Uterus (tissue), 4 donors: ENCODE measurements at places on chromosomes 7 and 10. TPM values are rescaled to one million over a fixed set of nuclear protein-coding genes. Genes with fewer than 3 reads are reported as not detected.

BICC1 gene
- total RNA-seq: 19.1 TPM

DNA sequence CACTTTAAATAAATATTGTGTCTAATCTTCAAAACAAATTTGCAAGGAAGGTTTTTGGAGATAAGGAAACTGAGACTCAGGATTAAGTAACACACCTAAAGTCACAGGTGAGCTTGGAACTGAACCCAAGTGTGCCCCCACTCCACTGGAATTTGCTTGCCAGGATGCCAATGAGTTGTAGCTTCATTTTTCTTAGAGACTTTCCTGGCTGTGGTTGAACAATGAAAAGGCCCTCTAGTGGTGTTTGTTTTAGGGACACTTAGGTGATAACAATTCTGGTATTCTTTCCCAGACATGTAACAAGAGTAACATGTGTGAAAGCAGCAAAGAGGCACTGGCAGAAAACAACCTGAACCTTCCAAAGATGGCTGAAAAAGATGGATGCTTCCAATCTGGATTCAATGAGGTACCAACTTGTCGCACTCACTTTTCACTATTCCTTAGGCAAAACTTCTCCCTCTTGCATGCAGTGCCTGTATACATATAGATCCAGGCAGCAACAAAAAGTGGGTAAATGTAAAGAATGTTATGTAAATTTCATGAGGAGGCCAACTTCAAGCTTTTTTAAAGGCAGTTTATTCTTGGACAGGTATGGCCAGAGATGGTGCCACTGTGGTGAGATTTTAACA lies 1.5 kb downstream of the IL6 start:
- DNase-seq: no peak
- no peaks in the 10 kb centered on the region for H3K4me1 ChIP-seq

DNA sequence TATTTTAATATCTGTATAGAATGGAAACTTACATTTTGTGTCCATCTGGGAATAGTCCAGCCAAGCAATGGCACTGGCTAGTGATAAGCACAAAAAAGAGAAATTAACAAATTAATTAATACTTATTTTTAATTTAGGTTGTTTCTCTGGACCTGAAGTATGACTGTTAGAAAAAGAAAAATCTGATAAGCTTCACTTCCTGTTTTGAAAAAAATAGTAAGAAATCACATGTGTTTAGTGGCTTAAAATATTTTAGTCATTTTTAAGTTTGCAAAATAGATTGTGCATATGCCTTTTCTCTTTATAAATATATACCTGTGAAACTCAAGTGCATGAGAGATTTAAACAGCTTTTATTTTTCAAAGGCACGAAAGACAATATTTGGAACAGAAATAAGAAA lies 50.1 kb upstream of the CREB5 start:
- H3K4me3 ChIP-seq: no peak overlapping the region
- no peaks in the 10 kb centered on the region for H3K27me3 ChIP-seq
- H3K36me3 ChIP-seq: no peaks in the 10 kb centered on the region
- no peak for DNase-seq

- no peak overlapping the region for H3K4me3 ChIP-seq
- no peaks in the 10 kb centered on the region for H3K27me3 ChIP-seq
- H3K27ac ChIP-seq: no peak overlapping the region
- H3K4me1 ChIP-seq: no peaks in the 10 kb centered on the region
- DNase-seq: no peak
- no peaks in the 10 kb centered on the region for H3K36me3 ChIP-seq
These were observed 43.0 kb downstream of the SHOC2 start for GRCh38 chr10:110962443-110962842.

DNA sequence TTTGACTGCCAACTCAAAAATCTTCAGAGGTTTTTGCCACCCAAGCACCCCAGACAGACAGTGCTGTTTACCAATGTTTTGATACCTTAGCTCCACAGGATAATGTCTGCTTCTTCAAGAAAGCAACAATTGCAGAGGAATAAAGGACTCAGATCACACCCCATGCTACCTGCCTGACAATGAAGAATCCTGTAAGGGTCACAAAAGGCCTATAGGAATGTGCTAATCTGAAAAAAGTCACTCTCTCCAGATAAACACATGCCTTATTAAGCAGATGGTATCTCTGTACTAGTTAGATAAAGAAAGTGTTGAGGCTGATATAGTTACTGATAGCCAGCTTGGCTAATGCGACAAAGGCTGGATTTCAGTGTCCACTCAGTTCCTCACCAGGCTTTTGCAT lies 1076.7 kb upstream of the SORCS1 start:
- H3K36me3 ChIP-seq: no peaks in the 10 kb centered on the region
- no peak for DNase-seq
- no peak overlapping the region for H3K4me3 ChIP-seq
- no peaks in the 10 kb centered on the region for H3K4me1 ChIP-seq
- no peak overlapping the region for H3K27ac ChIP-seq

DNA sequence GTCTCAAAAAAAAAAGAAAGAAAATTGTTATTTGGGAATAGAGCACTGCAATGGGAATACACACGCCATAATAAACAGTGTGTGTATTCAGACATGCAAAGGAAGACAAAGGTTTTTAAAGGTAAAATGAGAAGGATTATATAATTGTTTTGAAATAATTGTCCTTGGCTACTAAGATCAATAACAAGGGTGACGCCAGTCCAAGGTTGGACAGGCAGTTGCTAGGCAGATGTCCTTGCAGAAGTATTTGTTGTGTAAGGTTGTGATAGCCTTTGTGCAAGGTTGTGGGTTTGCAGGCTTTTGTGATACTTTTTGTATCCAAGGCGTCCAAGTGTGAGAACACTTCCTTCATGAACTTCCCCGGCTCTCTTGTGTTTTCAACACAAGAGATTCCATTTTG lies 72.3 kb upstream of the PRLHR start:
- peaks cover 8% of the 10 kb centered on the region for H3K4me1 ChIP-seq
- H3K36me3 ChIP-seq: no peaks in the 10 kb centered on the region
- no peak overlapping the region for H3K4me3 ChIP-seq
- no peaks in the 10 kb centered on the region for H3K27me3 ChIP-seq
- no peak for DNase-seq
- no peak overlapping the region for H3K27ac ChIP-seq

DNA sequence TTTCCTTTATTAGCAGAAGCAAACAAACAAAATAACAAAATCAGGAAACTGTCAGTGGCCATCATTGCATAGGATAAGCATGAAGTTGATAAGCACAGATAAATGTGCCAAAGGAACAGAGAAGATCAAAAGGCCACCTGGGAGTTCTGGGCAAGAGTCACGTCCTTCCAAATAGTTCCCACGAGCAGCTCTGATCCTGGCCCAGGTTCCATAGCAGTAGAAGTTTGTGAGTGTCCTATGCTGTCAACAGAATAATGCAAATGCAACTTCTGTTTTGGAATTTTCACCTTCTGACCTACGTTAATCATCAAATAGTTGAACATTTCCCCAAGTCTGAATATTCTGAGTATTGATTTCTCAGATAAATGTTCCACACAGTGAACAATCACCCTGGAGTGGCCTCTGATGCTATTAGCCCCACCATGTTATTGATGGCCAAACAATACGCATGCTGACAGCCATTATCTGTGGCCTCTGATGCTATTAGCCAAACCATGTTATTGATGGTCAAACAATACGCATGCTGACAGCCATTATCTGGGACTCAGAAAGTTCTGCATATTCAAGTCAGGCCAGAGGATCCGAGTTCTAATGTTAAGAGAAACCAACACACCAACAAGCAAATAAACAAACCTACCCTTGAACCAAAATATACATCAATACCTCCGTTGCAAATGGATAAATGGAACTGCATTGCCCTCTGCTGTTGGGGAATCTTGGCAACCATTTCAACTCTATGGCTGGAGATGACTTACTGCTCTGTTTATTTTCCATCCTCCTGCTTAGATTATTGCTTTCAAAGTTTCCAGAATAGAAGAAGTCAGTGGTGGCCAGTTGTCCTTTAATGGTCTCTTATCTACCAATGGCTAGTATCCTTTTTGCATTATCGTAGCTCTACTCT lies 63.3 kb downstream of the MRC1 start:
- DNase-seq: no peak
- H3K4me1 ChIP-seq: no peaks in the 10 kb centered on the region
- H3K36me3 ChIP-seq: no peaks in the 10 kb centered on the region

- no peak for DNase-seq
- H3K27ac ChIP-seq: no peak overlapping the region
- no peaks in the 10 kb centered on the region for H3K36me3 ChIP-seq
- H3K4me3 ChIP-seq: no peak overlapping the region
- no peaks in the 10 kb centered on the region for H3K27me3 ChIP-seq
These were observed 155.7 kb downstream of the TRIL start for GRCh38 chr7:28802450-28802849.

FAM131B gene
- total RNA-seq: 5.7 TPM
